ENCODE measurements at places on chromosomes 2 and 18.

- peak; percentile 48 for DNase-seq
Measured at GRCh38 chr2:50492477-50492851, 539.5 kb downstream of the NRXN1 start.

- DNase-seq: no peak
Measured at GRCh38 chr2:10911291-10912075, at the start of gene KCNF1. TSS of gene KCNF1 (plus strand) at chr2:10911934. CDS start at chr2:10912427, 493 bp downstream.

DNA sequence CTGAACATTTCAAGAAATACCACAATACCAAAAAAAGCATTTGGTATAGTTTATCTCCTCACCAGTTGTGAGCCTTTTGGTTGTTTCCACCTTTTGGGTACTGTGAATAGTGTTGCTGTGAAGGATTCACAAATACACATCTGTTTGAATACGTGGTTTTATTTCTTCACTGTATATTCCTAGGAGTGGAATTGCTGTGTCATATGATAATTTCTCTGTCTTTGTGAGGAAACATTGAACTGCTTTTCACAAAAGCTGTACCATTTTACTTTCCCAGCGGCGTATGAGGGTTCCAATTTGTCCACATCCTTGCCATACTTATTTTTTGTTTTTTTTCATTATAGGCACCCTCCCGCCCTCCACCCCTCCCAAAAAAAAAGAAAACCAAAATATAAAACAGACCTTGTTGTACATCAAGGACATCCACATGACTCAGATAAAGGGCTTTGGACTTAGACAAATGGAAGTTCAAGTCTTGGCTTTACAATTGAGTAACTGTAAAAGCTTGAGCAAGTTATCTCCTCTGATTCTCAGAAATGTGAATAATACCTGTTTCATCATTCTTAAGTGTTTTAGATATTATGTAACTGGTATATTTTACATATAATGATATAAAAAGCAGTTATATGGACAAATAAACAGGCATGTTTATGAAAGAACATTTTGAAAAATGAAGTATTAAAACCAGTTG lies 19.0 kb downstream of the UBE2E3 start:
- no peak for DNase-seq

- DNase-seq: no peak
Measured at GRCh38 chr2:189444322-189444721, 3.0 kb downstream of the WDR75 start.

GRCh38 chr2:54557211-54557600 lies 101.1 kb downstream of the SPTBN1 start:
- no peak for DNase-seq

DNA sequence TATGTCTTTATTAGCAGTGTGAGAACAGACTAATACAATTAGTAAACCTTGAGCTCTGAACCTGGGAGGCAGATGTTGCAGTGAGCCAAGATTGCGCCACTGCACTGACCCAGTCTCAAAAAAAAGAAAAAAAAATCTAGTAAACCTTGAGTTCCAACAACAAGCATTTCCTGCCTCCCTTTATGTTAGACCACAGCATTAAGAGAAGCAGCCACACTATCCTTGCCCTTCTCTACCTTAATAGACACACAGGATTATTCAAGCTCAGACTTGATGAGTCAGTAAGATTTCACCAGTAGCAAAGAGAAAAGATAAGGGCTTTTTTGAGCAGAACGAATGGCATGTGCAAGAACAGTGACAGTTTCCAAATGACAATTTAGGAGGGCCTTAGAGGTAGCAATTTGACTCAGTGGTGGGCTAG lies 18.0 kb upstream of the GLS start:
- DNase-seq: no peak

DNA sequence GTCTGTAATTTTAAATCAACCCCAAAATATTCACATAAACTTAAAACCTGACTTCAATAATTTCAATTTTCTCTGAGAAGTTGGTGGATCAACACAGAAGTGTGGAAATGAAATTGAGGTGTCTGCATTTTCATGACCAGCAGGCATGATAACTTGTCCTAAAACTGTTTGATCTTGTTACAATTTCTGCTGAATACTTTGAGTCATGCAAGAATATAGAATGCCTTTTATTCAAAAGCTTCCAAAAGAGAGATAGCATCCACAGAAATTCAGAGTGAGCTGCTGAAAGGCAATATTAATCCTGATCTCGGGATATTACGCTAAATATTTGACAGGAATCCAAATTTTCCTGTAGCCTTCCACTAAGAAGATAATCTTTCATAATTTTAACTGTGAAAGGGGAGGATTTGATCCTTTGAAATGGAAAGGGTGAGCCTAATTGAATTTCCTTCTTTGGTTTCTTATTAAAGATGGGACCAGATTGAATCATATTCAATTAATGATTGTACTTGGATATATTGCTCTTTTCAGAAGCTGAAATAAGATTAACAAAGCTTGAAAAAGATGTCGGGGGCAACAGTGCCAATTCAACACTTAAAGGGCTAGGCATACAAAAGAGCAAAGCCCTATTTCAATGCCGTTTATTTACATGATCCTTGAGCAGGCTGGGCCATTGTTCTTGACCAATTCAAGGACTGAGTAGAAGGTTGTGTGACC lies 129.3 kb downstream of the NCKAP5 start:
- no peak for DNase-seq

DNA sequence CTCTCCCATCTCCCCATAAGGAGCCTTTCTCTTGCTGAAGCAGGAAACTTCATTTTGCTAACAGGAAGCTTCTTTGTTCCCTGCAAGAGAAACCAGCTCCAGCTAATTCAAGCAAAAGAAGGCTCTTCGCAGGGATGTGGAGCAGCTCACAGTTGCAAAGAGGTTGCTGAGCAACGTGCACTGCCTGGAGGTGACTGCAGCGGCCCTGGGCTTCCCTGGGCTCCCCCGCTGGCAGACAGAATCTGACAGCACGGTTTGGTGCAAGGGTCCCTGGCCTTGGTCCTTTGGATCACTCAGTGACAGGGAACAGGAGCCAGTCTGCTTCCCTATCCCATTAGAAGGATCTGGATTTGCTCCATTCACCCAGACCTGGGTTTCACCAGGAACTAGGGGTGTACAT lies 25.8 kb downstream of the GPR55 start:
- DNase-seq: no peak

GRCh38 chr2:119352357-119352756 lies 14.3 kb downstream of the C2orf76 start:
- DNase-seq: no peak

GRCh38 chr2:173075056-173075780 lies 428 bp upstream of the MAP3K20 start:
- no peak for DNase-seq

DNA sequence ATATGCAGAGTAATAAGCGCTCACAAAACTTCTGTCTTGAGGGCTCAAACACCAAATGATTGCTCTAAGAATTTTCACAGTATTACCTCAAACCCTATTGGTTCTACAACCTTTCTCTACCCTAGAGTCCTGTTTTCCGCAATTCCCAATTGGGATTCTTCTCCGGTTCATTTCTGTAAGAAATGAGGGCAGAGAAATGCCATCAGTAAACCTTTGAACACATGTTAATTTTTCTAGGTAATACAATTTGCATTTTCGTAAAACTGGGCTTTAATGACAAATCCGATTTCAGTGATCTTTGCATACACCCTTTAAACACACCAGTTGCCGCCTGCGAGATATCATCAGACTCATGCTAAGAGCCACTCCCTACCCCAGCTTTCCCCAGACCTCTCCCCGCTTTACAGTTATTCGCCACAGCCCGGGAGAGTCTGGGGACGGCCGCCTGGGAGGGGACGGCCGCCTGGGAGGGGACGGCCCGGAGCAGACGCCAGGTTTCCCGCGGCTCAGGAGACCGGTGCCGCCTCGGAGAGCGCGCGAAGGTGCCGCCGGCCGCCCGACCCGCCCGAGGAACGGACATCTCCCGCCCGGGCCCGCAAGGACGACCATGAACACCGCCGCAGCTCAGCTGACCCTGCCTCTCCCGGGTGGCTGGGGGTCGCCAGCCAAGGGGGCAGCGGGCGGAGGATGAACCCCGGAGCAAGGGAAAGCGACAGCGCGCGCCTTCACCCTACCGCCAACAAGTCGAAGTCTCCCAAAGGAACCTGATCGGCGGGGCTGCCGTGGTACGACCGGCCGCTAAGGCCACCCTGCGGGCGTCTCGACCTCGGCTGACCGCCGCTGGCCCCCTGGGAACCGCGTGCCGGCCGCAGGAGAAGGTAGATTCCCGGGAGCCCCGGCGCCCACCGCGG lies 463 bp downstream of the SMC6 start:
- DNase-seq: peak; percentile 37

DNA sequence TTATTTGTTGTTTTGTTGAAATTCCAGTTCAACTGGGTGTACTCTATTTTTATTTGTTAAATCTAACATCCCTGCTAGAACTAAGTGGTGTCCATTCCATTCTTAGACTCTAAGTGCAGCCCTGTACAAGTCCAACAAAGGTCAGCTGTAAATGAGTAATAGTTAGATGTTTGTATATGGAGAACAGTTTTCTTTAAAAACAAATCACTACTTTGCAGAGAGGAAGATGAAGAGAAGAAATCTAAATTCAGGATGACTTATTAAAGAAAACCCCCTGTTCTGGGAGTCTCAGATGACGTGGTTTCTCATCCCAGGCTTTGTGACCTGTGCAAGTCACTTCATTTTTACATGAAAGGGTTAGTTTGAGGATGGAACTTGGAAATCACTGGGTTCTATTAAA lies 57.9 kb downstream of the GALNT14 start:
- DNase-seq: no peak

- no peak for DNase-seq
Measured at GRCh38 chr2:54709336-54709809, 14.1 kb upstream of the EML6 start.
